ENCODE measurements at places on chromosomes 12 and 14.

- no peak for DNase-seq
Measured at GRCh38 chr14:77856941-77857340, 57.0 kb downstream of the ADCK1 start.

DNA sequence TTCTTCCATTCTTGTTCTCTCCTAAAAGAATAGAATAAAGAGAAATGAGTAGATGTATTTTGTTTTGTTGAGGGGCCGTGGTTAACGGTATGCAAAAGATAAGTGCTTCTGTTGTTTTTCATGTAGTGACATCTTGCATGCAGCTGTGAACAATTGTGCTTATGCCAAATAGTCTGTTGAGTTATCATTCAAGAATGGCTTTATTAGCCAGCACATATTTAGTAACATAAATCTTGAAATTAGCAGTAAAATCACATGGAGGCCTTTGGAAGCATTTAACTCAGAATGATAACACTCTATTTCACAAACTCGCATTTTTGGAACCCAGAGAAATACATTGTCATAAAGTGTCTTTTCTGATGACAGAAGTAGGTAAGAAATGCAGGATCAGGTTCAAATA lies 1772.0 kb upstream of the FLRT2 start:
- no peak for DNase-seq

- no peak for DNase-seq
Measured at GRCh38 chr12:124006846-124007713, 34.1 kb downstream of the ZNF664 start.

GRCh38 chr12:99054601-99055128 lies 409.6 kb downstream of the APAF1 start:
- DNase-seq: no peak

GRCh38 chr14:77375164-77375950 lies 1.5 kb downstream of the TMED8 start:
- no peak for DNase-seq

DNA sequence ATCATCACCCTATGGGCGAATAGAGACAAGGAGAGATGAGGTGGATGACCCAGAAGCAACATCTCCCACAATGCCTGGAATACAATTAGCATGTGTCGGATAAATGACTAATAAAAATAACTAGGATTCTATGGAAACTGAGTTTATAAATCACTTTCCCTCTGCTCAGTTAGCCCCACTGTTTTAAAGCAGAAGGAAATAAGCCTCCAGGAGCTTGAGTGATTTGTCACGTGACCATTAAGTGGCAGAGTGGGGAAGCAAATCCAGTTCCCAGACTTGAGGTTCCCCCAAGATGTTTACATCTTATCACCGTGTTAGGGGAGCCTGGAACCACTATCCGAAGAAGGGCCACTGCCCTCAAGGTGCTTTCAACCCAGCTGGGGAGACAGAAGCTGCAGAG lies 136.5 kb upstream of the CCND2 start:
- no peak for DNase-seq

DNA sequence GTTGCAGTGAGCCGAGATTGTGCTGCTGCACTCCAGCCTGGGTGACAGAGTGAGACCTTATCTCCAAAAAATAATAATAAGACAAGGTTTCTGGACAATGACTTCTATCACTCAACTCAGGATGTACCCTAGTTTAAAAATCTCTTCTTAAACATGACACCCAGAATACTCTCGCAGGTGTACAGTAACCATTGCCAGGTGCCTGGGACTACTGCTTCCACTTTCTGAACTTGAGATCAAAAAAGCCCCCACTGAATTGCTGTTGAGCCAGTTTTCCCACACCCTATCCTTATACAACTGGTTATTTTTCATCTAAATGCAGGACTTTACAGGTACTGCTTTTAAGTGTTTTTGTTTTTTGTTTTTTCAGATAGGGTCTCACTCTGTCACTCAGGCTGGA lies 36.3 kb downstream of the BORCS5 start:
- no peak for DNase-seq

DNA sequence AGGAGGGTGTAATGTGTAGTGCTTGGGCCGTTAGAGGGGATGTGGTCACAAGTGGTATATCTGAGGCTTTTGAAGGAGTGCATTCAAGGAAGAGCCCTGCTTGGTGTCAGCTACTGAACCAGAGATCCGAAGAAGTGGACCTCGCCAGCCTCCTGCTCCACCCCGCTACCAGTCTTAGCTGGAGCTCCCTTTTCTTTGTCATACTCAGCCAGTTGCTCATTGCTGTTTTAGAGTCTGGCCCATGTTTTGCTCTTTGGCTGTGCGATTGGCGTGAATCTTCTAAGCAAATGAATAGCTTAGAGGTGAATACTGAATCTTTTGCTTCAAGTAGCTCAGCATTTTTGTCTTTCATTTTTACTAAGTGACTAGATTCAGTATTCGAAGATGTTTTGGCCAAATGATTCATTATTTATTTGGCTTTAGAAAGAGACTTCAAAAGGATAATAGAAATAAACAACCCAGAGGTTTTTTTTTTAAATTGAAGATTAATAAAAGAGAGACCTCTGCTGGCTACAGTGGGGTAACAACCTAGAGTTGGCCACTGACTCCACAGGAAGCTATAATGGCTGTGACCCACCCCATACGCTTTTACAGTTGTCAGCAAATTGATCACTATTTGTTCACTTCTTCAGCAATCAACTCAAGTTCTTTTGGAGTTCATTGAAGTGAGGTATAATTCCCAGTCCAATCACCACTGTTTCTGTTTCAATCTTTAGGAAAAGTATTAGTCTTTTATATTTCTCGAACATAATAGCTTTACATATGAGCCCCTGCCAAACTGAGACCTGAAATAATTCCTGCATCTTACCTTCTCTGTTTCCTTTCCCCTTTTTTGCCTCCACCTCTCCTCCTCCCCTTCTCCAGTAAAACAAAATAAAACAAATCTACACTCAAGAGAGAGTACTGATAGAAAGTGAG lies 19.9 kb downstream of the CDKN1B start:
- DNase-seq: no peak

GRCh38 chr12:111444314-111444924 lies 38.7 kb downstream of the SH2B3 start:
- DNase-seq: no peak

DNA sequence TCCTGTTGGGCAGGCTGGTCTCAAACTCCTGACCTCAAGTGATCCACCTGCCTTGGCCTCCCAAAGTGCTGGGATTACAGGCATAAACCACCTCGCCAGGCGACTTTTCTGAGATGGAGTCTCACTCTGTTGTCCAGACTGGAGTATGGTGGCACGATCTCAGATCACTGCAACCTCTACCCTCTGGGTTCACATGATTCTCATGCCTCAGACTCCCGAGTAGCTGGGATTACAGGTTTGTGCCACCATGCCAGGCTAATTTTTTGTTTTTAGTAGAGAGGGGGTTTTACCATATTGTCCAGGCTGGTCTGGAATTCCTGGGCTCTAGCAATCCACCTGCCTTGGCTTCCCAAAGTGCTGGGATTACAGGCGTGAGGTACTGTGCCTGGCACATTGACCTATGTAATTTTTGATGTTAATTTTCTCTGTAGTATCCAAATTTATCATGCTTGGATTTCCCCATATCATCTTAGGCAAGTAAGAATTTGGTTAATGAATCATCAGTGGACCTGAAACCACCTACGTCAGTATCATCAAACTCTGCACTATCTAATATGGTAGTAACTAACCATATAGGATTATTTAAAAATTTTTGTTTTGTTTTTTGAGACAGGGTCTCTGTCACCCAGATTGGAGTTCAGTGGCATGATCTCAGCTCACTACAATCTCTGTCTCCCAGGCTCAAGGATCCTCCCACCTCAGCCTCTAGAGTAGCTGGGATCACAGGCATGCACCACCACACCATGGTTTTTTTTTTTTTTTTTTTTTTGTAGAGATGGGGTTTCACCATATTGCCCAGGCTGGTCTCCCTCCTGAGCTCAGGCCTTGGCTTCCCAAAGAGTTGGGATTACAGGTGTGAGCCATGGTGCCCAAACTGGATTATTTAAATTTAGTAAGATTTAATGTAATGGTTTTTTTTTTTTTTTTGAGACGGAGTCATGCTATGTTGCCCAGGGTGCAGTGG lies 11.9 kb upstream of the ATP5F1B start:
- DNase-seq: no peak
